NCI-H1092 (cell line): ENCODE measurements at places on chromosomes 2 and 18.

GRCh38 chr2:233801357-233802131 lies 23.4 kb downstream of the MROH2A start:
- DNase-seq: no peak

- no peak for DNase-seq
These were observed 116.4 kb downstream of the LYPD6 start for GRCh38 chr2:149446748-149447147.

GRCh38 chr18:79511271-79511670 lies 115.5 kb downstream of the NFATC1 start:
- no peak for DNase-seq

DNA sequence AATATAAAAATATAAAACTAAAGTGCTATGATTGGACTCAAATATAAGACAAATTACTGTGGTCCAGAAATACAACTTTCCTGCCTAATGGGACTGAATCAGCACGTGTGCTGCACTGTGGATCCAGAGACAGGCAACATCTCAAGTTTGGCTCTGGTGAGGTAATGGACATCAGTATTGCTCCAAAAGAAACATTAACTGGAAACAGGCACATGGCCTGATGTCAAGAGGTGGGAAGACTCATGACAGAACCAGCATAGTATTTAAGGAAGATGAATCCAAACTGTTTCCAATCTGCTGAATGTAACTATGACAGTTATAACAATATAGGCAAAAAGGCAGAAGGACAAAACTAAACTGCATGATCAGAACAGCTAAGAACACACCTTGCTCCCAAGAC lies 354.6 kb downstream of the FSIP2 start:
- no peak for DNase-seq

- no peak for DNase-seq
These were observed 565.1 kb downstream of the PIK3C3 start for GRCh38 chr18:42520138-42520537.

GRCh38 chr18:50857694-50858093 lies 21.2 kb upstream of the ME2 start:
- DNase-seq: no peak

GRCh38 chr2:212173756-212174510 lies 364.7 kb downstream of the ERBB4 start:
- no peak for DNase-seq
